ENCODE measurements at places on chromosomes 2 and 18. TPM values are rescaled to one million over a fixed set of nuclear protein-coding genes. Genes with fewer than 3 reads are reported as not detected.
A peak's percentile ranks its signal among the peaks of the same experiment; 100 is the strongest.

Gene PTPRN
- total RNA-seq = 50.5 TPM

- DNase-seq = no peak
Measured at GRCh38 chr18:48878471-48878870, 72.3 kb downstream of the SMAD7 start.

DNA sequence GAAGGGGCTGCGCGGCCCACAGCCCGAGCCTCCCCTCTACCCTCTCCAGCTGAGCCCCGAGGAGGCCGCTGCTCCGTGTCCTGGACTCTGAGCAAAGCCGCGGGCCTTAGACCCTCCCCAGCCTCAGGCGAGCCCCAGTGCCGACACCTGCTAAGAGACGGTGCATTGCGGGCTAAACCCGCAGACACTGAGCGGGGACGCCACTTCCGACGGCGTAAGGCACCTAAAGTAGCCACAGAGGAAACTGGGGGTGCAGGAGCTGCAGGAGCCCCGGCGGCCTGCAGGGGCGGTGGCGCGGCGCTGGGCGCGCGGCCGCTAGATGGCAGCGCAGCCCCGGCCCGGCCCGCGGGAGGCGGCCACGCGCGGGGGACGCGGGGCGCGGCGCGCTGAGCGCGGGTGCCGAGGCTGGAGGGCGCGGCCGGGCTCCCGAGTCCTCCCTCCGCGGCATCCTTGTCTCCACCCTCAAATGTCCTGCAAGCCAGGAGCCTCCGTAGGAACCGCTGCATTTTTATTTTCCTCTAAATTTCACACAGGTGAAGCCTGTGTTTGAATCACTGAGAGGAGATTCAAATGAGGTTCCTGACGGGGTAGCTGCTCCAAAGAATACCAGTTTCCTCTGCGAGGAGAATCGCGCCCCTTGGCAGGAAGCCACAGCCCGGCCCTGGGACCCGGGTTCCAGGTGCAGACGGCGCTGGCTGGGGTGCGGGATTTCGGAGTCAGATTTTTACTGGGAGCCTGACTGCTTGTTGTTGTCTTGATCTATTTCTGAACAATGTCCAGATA is 650.5 kb downstream of the GALR1 start:
- peak; percentile 72 for DNase-seq

DNA sequence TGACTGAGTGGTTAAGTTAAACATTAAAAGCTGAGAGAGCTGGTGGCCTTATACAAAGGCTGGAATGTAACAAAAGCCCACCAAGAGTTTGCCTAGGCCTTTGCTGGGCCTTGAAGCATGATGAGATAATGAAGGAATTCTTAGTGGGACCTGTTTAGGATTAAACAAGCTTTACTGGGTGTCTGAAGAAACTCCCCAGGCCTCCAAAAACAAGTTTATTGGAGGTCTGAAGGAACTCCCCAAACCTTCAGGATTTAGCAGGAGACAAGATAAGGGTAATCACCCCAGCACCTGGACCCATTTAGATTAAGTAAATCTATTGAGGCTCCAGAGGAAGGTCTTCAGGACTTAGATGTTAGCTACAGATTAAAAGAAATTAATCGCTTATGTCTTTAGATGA is 18.7 kb downstream of the PCARE start:
- no peak for DNase-seq

Gene SOX11
- under 0.01 TPM for total RNA-seq

DNA sequence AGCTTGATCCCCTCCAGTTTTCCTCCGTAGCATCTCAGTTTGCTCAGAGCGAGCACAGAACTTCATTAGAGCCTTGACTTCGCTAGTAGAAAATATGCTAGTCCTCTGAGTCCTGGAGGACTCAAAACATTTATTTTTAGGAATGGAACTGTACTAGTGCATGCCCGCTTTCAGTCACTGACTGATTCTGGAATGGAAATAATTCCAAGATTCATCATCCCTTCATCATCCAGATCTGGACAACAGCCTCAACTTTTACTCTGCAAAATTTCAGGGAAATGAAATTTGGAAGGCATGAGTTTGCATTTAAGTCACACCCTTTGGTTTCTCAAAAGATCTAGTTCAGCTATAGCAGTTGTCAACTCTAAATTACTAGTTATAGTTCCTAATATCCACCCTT is 304.6 kb downstream of the XIRP2 start:
- DNase-seq = peak; percentile 80

DNA sequence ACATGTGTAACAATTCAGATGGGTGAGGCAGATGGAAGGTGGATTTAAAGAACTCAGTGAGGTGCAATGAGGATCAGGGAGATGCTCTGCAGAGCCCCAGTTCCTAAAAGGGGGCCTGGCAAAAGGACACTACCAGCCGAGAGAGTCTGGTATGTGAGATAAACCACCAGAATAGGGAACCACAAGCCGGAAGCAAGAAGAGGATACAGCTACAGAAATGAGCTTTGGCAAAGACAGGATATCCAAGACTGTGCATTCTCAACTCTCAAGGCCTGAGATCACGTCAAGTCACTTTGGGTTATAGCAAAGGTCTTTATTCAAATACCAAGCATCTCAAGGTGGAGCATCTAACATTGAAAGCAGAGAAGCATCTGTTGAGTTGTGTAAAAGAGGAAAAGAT is 293.5 kb downstream of the ARHGAP15 start:
- no peak for DNase-seq

DNA sequence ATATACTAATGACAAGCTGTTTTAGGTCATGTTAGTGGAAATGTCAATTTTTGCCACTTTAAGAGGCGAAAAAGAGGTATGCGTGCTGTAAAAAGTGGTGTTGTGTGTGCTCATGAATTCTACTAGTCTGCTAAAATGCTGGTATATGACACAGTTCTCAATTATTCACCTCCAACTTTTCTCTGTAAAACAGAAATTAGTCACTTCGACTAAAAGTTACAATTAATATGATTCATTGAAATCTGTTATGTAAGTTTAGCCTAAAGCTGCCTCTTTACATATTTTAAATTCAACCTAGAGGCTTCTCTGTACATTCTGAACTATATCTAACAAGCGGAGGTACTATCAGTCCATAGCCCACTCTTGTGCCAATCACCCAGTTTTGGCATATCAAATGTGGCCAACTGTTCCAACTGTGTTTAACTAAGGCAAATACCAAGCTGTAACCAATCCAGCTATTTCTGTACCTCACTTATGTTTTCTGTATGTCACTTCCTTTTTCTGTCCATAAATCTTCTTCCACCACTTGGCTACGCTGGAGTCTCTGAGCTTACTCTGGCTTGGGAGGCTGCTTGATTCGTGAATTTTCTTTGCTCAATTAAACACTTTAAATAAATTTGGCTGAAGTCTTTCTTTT is 20.8 kb downstream of the BAZ2B start:
- peak; percentile 72 for DNase-seq

DNA sequence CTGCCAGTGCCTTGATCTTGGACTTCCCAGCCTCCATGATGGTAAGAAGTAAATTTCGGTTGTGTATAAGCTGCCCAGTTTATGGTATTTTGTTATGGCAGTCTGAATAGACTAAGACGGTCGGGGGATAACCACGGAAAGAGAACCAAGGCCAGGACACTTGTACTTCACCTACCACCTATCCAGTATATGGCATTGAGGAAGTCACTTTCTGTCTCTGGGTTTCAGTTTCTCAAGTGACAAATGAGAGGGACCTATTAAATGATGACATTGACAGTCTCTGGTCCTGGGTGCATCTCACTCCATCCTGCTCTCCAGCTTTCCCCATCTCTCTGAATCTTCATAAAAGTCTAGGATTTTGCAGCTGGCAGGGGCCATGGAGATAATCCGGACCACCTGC is 183.8 kb upstream of the MSH6 start:
- DNase-seq = no peak

- DNase-seq = peak; percentile 3
Measured at GRCh38 chr2:60246583-60246982, 306.9 kb downstream of the BCL11A start.

Gene SPEG
- total RNA-seq = 32.1 TPM

Gene RABL2A
- total RNA-seq = 5.4 TPM

DNA sequence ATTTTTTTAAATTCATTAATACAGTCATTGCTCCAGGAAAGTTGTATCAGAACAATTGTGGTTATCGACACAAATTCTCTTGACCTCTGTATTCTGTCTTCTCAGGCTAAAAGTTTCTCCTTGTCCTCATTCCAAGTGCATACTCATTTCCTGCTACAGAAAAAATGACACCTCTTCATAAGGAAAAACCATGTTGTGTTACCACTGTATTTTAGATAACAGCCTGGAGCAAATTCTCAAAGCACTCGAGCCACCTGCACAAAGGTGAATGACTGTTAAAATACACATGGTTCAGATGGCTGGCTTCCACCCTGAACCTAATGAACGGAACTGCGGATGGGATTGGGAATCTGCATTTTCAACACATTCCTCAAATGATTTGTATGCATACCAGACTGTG is 586.5 kb downstream of the EPHA4 start:
- no peak for DNase-seq

DNA sequence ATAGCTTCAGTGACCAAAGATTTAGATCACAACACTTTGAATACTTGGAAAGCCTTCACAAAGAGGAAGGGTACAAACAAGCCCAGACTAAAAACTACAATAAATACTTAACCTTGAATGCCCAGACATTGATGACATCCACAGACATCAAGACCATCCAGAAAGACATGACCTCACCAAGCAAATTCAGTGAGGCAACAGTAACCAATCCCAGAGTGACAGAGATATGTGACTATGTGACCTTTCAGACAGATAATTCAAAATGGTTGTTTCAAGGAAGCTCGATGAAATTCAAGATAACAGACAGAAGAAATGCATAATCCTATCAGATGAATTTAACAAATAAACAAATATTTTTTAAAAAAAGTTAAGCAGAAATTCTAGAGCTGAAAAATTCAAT is 19.9 kb upstream of the EVA1A start:
- DNase-seq = no peak

Gene VWC2L
- not detected for total RNA-seq

Gene PROKR1
- 0.11 TPM for total RNA-seq

GRCh38 chr2:70719231-70719630 is 48.8 kb downstream of the ADD2 start:
- DNase-seq = no peak

- no peak for DNase-seq
Measured at GRCh38 chr2:146451972-146452371, 1392.9 kb upstream of the ACVR2A start.

GRCh38 chr2:106812383-106812782 is 73.6 kb downstream of the ST6GAL2 start:
- no peak for DNase-seq

Gene SUCLG1
- total RNA-seq = 50.4 TPM

Gene CELF4
- not detected for total RNA-seq

GRCh38 chr2:181581534-181581933 is 75.4 kb downstream of the CERKL start:
- no peak for DNase-seq

Gene LRP2
- total RNA-seq = not detected

Gene SYT4
- total RNA-seq = not detected

DNA sequence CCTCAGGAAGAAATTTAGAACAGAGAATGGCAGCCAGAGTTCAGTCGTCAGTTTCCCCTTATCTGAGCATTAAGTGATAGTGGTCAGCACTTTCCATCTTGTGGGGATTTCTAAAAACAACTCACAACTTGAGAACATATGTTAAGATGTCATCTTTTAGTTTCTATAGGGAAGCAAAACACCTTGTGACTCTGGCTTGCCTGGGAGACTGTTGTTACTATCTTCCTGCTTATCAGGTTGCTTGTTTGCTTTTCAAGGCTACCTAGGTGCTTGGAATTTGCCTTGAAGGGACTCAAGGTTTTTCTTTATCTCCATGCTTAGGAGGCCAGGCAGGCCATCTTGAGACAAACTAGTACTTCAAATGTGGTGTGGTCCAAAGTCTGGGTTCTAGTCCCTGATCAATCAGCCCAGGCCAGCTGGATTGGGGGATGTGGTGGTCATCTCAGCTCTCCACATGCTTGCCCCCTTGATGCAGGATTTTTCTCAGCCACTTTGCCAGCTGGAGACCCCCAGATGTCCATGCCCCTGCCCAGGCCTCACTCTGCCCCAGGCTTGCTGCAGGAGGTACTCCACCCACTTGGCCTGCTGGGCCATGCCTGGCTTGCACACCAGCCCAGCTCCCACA is 125.9 kb downstream of the LYPD1 start:
- DNase-seq = no peak

Gene HSPD1
- 151 TPM for total RNA-seq

DNA sequence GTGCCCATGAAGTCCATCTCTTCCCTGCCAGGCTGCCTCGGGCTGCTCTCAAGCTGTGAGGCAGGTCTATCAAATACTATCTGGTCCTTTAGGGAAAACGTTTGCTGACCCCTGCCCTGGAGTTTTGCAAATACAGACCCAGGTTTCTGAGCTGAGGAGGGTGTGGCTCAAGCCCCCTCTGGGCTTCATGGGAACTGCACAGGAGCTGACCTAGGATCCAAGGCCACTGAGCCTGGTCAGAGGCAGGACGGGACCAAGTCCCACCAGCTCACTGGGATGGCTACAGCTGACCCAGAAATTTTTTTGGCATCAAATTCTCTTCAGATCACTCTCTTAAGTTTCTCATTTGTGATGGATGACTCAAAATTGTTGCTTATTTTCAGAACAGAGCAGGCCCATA is 14.1 kb downstream of the ZNF516 start:
- DNase-seq = no peak

- DNase-seq = peak; percentile 75
Measured at GRCh38 chr2:39772086-39772811, 6.8 kb downstream of the THUMPD2 start.

- DNase-seq = no peak
Measured at GRCh38 chr2:164705412-164706167, 84.3 kb upstream of the GRB14 start.

DNA sequence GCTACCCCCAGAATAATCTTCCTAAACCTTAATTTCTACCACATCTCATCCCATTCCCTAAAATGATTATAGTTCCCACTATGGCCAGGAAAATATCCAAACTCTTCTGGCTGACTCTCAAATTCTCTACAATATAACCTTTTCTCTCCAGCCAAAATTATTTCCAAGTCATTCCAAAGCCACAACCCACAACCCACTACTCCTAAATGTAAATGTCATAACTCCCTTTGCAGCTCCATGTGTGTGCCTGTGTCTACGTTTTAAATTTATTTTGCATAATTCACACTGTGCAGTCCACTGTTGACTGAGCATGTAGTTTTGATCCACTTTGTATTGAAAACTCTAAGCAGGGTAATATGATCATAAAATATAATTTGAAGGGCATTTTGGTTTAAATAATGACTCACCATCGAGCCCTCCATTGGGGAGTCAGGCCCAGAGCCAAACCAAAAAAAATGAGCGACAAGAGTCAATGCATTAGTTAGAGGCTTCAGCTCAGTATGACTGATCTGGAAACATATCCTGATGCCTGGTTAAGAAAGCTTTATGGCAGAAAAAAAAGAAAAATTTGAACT is 171.0 kb downstream of the AFF3 start:
- no peak for DNase-seq

DNA sequence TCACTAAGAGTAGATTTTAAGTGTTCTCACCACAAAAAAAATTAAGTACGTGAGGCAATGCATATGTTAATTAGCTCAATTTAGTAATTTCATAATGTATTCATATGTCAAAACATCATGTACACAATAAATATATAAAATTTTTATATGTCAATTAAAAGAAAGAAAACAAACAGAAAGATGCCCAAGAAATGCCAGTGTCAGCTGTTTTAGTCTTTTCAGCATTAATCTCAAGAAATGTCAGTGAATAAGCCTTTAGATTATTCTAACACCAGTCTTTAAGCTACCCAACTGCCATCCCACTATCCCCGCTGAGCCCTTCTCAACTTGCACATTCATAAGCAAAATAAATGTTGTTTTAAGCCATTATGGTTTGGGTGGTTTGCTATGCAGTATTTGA is 76.5 kb downstream of the C1D start:
- no peak for DNase-seq

Gene DNMT3A
- 18.4 TPM for total RNA-seq

GRCh38 chr2:109513749-109514588 is 99.8 kb downstream of the SEPTIN10 start:
- peak; percentile 97 for DNase-seq

Gene DYSF
- not detected for total RNA-seq
